ENCODE measurements at places on chromosomes 5 and 9.
A peak's percentile ranks its signal among the peaks of the same experiment; 100 is the strongest.

GRCh38 chr5:152688561-152689249 lies 283.6 kb upstream of the NMUR2 start:
- no peak overlapping the region for H3K27ac ChIP-seq
- peak; percentile 42 for DNase-seq
- no peaks in the 10 kb centered on the region for H3K4me1 ChIP-seq

DNA sequence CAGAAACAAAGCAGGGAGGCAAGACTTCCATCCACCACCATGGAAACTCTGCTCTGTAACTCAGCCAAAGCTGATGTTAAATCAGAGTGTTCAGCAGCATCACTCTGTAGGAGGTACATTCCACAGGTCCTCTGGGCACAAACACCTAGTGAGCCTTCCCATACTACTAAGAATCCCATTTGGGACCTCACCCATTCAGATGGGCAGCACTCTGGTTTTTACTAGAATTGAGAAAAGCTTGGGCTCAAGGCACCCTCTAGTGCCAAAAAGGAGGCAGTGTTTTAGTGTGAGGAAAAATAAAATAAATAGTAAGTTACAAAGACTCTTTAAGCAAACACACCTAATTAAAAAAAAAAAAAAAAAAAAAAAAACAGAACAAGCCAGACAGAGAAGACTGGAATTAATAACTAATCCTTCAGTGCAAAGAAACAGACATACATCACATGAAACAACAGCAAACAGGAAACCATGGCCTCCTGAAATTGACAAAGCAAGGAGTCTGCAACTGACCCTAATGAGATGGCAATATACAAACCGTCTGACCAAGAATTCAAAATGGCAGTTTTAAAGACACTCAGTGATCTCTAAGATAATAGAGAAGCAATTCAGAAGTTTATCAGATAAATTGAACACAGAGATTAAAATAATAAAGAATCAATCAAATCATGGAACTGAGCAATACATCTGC lies 159.5 kb downstream of the GNA14 start:
- no peaks in the 10 kb centered on the region for H3K27me3 ChIP-seq
- H3K36me3 ChIP-seq: no peaks in the 10 kb centered on the region
- H3K4me3 ChIP-seq: no peak overlapping the region
- peak; percentile 75 for DNase-seq
- H3K27ac ChIP-seq: no peak overlapping the region
- no peaks in the 10 kb centered on the region for H3K4me1 ChIP-seq

- DNase-seq: no peak
- H3K27ac ChIP-seq: no peak overlapping the region
- no peaks in the 10 kb centered on the region for H3K36me3 ChIP-seq
- no peak overlapping the region for H3K4me3 ChIP-seq
Measured at GRCh38 chr5:143172739-143173138, 230.7 kb downstream of the NR3C1 start.

DNA sequence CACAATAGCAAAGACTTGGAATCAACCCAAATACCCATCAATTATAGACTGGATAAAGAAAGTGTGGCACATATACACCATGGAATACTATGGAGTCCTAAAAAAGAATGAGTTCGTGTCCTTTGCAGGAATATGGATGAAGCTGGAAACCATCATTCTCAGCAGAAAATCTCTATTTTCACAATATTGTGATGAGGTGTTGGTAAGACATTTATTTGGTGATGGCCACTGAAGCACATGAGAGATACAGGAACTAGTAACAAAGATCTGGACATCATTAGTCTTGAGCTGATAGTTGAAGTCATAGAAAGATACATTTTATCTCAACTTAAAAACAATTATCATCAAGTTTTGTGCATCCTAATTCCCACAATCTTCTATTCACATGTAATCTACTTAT lies 70.6 kb downstream of the RAB3C start:
- no peaks in the 10 kb centered on the region for H3K27me3 ChIP-seq
- no peak overlapping the region for H3K4me3 ChIP-seq
- no peaks in the 10 kb centered on the region for H3K4me1 ChIP-seq
- no peak overlapping the region for H3K27ac ChIP-seq
- no peak for DNase-seq

DNA sequence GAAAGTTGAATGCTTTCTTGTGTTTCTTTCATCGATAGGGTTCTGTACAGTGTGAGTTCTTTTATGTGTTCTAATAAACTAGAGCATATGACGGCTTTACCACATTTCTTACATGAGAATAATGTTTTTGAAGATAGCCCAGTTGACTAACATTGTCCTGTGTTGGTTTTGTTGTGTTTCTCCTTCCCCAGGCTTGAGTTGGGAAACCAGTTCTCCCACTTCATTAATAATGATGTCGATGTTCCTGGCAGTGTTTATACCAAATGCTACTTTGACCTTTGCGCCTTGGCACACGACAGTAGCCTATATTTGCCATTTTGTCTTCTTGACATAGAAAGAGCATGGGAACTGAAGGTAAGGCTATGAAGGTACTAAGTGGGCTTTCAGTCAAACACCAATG lies 14.4 kb upstream of the ZNF782 start:
- no peak overlapping the region for H3K27ac ChIP-seq
- H3K4me3 ChIP-seq: no peak overlapping the region
- H3K4me1 ChIP-seq: no peaks in the 10 kb centered on the region
- no peak for DNase-seq

DNA sequence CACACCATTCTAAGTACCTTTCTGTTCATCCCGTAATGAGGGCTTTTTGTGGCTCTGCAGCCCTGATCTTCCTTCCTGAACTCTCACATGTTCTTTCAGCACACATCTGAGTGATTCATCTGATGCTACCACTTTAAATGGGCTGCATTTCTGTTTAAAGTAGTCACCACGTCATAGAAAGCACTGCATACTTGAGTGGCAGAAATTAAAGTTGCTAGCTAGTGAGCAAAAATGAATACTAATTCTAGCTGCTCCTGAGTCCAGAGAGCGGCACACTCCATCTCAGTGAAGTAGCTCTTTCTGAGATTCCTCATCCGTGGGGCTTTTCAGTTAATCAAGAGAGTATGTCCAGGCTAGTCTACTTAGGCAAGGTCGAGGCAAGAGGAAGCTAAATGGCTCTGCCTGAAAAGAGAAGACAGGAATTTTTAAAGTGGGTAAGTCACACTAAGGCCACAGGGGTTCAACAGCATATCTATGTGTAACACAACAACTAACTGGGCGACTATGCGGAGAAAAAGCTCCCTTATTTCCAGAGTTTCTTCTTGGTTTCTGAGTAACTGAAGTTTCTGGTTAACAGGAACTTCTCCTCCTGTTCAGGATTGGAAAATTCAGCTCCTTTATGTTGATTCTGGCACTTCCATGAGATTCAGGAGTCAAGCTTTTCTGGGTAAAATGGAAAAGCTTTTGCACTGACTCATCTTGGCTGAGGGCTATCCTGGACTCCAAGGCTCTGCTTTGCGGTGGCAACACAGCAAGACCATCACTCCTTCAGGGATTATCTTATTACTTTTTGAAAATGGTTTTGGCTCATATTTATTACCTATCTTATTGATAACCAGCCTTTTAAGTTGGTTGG lies 109.5 kb downstream of the TAF11L14 start:
- H3K4me1 ChIP-seq: no peaks in the 10 kb centered on the region
- DNase-seq: peak; percentile 42
- H3K27me3 ChIP-seq: no peaks in the 10 kb centered on the region
- H3K27ac ChIP-seq: no peak overlapping the region
- H3K4me3 ChIP-seq: no peak overlapping the region
- H3K36me3 ChIP-seq: no peaks in the 10 kb centered on the region

DNA sequence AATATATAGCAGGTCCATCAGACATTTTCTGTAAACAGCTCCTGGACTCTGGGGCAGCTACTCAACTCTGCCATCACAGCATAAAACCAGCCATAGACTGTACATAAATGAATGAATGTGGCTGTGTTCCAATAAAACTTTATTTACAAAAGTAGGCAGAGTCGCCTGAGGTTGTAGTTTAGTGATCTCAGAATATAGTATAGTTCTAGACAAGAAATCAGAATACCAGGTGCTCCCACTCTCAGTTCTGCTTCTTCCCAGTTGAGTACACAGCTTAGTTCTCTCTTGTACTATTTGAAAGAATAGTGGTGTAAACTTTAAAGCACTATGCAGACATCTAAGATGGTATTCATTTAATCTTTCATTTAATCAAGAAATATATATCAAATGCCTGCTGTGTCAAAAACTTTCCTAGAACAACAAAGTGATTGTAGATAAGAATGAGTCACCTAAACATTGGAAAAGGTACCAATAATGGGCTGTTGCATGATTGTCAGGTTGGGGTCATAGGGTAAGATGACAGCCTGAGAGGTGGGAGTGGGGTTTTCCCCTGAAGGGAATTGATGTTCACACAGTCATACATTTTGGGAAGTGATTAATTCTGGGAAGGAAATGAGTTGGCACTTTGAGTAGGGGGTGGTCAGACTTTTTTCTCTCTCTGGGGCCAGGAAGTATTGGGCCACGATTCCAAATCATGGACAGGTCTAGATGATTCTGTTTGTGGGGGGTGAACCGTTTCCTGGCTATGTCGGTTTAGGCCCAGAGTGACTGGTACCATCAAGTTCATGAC lies 37.0 kb downstream of the TNFSF8 start:
- peaks cover 20% of the 10 kb centered on the region for H3K4me1 ChIP-seq
- H3K4me3 ChIP-seq: no peak overlapping the region
- no peak for DNase-seq
- H3K27ac ChIP-seq: no peak overlapping the region
- H3K27me3 ChIP-seq: no peaks in the 10 kb centered on the region

GRCh38 chr9:2493529-2493928 lies 128.1 kb upstream of the VLDLR start:
- H3K4me1 ChIP-seq: peaks cover 6% of the 10 kb centered on the region
- H3K36me3 ChIP-seq: no peaks in the 10 kb centered on the region
- H3K27me3 ChIP-seq: no peaks in the 10 kb centered on the region
- H3K4me3 ChIP-seq: no peak overlapping the region
- H3K27ac ChIP-seq: no peak overlapping the region

- H3K27me3 ChIP-seq: no peaks in the 10 kb centered on the region
- H3K4me1 ChIP-seq: peaks cover 6% of the 10 kb centered on the region
- DNase-seq: peak; percentile 86
- H3K4me3 ChIP-seq: peak overlapping the region; percentile 19
- H3K36me3 ChIP-seq: no peaks in the 10 kb centered on the region
- H3K27ac ChIP-seq: peak overlapping the region; percentile 77
Measured at GRCh38 chr9:135992486-135993408, 31.6 kb upstream of the UBAC1 start.

GRCh38 chr9:4386819-4387218 lies 87.0 kb upstream of the GLIS3 start:
- H3K4me1 ChIP-seq: no peaks in the 10 kb centered on the region
- H3K4me3 ChIP-seq: no peak overlapping the region
- H3K27ac ChIP-seq: no peak overlapping the region
- H3K27me3 ChIP-seq: no peaks in the 10 kb centered on the region
- peak; percentile 76 for DNase-seq

DNA sequence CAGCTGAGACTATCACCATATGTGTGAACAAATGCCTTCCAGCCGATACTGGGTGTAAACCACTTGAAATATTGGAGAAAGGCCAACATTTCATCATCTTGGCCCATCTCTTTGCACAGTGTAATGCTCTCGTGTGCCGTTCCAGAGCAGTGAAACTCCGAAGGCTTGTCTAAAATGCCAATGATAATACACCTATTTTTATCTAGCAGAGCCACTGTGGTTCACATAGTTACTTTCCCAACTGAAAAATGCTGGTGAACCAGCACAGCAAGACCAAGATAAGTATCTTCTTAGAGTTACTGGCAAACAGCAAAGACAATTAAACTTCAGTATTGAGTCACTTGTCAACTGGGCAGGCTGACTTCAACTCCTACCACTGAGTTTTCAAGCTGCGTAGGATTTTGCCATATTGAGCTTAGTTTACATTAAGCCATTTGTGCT lies 379.9 kb upstream of the ACTBL2 start:
- H3K36me3 ChIP-seq: no peaks in the 10 kb centered on the region
- no peaks in the 10 kb centered on the region for H3K27me3 ChIP-seq
- H3K4me3 ChIP-seq: no peak overlapping the region
- peak; percentile 55 for DNase-seq
- H3K4me1 ChIP-seq: peaks cover 1% of the 10 kb centered on the region

- H3K36me3 ChIP-seq: no peaks in the 10 kb centered on the region
- H3K4me3 ChIP-seq: no peak overlapping the region
- H3K4me1 ChIP-seq: no peaks in the 10 kb centered on the region
- no peak for DNase-seq
- H3K27me3 ChIP-seq: no peaks in the 10 kb centered on the region
Measured at GRCh38 chr5:168372356-168372946, 81.0 kb downstream of the WWC1 start.

DNA sequence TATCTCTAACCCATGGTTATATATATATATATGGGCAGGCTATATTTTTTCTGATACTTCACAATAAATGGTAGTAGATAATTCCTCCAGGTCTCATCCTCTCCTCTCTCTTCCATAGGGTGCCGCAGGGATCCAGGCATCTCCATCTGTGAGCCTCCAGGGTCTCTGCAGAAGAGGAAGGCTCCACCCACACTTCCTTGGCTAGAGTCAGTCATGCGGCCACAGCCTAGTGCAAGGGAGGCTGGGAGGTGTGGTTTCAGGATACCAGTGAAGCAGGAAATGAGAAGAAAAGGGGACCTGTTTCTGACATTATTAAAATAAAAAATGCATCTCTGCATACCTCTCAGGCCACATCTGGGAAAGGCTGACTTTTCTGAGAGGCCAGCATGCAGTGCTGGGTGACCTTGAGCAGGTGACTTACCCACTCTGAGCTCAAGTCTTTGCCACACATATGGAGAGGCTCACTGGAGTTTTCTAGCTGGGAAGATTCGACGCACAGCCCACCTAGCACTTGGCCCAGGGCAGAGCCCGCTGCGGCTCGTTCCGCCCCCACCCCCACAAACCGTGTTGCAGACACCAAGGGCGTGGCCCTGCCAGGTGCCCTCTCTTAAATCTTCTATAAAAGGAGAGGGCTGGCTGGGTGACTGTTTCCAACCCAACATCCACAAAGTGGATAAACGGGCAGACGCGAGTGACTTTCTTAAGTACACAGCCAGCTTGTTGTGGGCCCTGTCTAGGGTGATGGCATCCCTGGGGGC lies 47.9 kb downstream of the OLFM1 start:
- H3K4me1 ChIP-seq: peaks cover 9% of the 10 kb centered on the region
- no peaks in the 10 kb centered on the region for H3K36me3 ChIP-seq
- no peak overlapping the region for H3K27ac ChIP-seq

DNA sequence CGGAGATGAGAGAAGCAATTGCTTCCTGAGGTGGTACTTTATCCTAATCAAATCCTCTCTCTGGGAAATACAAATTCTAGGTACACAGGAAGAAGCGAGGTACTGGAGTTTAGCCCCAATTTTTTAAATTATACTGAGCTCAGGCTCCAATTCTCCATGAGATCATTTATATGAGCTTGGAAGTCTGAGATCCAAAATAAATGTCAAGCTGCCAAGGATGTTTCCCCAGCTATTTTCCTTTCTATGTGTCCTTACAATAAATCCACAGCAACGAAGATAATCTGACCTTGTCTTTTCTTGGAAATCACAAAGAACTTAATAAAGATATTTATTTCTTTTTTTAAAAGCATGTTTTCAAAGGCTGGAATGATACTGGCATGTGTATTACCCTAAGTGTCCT lies 597.3 kb downstream of the GABRG2 start:
- no peak for DNase-seq
- H3K36me3 ChIP-seq: no peaks in the 10 kb centered on the region
- H3K4me1 ChIP-seq: no peaks in the 10 kb centered on the region
- H3K4me3 ChIP-seq: no peak overlapping the region
- H3K27me3 ChIP-seq: no peaks in the 10 kb centered on the region

Data from mesendoderm (in vitro differentiated cells).